ELR (cell line): ENCODE measurements at places on chromosomes 11 and 22.

DNA sequence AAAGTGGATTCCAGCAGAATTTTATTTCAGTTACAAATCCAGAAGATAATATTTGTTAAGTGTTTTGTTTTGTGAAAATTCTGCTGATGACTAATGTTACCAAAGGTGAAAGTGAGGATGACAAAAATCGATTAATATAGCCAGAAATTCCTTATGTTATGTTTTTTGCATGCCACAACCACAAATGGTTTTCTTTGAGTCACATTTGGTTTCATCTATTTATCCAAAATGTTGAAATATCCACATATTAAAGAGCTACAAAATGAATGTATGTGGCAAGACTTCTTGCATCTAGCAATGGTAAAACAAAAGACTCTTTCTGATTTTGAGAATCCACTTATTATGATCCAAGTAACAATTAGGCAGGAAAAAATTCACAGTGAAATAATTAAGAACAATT is 150.1 kb upstream of the LRRC4C start:
- DNase-seq, result no peak

- DNase-seq, result no peak
Observed at GRCh38 chr11:115257678-115258077, 246.5 kb downstream of the CADM1 start.

GRCh38 chr11:111047374-111047773 is 198.2 kb upstream of the POU2AF2 start:
- DNase-seq, result no peak

GRCh38 chr11:118281284-118281683 is 17.2 kb upstream of the MPZL2 start:
- no peak for DNase-seq

- peak; percentile 41 for DNase-seq
Observed at GRCh38 chr22:35521358-35522224, 19.0 kb upstream of the RASD2 start.

DNA sequence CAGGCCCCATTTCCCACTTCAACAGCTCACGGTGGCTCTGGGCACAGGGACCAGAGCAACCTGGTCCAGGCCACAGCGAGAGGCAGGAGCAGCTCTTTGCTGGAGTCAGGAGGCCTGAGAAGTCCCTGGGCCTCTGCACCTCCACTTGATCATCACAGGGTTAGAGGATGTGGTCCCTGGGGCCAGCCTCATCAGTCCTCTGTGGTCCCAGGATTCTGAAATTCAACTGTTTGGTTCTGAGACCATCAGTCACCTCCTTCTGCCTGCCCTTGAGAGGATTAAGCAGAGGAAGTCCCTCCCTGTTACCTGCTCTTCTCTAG is 24.9 kb upstream of the CBX7 start:
- peak; percentile 37 for DNase-seq

DNA sequence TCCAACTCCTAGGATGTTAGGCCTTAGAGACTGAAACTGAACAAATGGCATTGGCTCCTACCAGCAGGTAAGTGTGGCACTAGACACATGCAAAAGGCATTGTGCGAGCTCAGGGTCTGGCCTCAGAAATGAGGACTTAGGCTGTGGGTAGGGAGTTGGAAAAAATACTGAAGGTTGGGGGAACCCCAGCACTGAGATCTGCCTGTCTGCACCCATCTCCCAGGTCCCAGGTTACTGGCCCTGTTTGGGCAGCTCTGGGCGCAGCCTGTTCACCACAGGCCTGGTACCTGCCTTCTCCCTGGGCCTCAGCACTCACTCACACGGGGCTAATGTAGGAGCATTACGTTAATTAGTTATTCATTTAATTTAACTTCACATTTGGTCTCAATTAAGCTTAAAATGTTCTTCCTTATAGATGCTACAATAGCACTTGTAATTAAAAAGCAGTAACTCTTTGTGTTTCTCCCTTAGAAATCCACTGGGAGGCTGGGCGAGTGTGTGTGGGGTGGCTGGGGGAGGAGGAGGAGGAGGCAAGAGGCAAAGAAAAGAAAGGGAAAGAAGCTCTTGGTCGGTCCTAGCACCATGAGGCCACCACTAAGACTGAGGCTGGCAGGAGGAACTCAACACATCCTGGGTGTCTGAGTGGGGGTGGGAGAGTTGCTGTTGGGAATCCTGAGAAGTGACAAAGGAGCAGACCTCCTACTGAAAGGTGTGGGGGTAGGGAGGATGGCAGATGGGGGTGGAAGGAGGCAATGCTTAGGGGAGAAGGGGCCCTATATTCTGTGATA is 19.4 kb downstream of the TMEM218 start:
- no peak for DNase-seq

DNA sequence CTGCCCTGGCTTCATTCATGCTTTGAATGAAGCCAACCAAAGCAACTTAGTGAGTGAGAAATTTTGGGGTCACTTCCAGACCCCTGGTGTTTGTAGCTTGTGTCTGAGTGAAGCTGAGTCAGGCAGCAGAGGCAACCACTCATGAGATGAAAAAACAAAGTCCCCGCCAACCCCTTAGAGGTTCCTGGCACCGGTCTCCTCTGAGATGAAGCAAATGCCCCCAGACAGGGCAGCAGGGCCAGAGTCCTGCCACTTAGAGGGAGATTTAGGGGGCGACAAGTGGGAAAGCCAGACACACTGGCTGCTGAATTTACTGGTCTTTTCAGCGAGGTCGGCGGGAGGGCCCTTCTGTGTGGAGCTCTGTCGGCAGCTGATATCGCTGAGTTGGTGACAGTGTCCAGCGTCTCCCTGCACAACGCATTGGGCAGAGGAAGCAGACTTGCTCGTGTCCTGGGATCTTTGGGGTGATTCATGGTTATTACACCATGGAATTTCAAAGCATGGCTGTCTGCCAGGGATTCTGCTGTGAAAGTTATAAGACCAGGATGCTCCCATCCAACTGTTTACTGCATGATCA is 482.6 kb downstream of the MIAT start:
- DNase-seq, result peak; percentile 84

DNA sequence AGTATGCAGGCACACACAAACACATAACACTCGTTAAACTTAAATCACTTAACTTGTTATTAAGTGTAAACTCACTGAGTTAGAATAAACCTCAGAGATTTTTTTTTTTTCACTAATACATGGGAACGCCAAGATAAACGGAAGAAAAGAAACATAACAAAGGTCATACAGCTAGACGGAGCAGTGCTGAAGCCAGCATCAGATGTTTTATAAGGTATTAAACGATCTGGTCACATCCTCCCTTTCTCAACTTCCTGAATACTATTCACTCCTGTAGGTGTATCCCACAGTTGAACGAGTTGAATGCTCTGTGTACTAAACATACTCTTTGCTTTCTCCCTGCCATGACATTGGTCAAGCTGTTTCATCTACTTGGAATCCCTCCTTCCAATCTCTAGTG is 212.0 kb downstream of the SWAP70 start:
- DNase-seq, result no peak

DNA sequence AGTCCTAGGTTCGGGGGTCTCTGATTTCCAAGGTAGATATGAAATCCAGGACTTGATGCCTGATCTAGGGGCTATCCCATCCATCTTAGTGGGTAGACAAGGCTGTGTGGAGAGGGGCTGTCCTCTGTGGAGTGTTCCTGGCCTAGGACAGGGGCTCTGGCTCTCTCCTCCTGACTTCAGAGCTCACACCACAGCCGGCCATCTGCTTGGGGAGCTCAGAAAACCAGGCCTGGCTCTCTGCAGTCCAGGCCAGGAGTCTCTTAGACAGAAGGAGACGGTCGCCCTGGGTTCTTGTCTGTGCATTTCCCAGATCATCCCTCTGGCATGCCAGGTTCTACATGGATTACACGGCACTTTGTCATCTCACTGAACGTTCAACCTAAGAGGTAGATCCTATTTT is 17.9 kb downstream of the TUB start:
- peak; percentile 19 for DNase-seq

GRCh38 chr11:72668629-72669347 is 5.4 kb downstream of the PDE2A start:
- DNase-seq, result no peak

DNA sequence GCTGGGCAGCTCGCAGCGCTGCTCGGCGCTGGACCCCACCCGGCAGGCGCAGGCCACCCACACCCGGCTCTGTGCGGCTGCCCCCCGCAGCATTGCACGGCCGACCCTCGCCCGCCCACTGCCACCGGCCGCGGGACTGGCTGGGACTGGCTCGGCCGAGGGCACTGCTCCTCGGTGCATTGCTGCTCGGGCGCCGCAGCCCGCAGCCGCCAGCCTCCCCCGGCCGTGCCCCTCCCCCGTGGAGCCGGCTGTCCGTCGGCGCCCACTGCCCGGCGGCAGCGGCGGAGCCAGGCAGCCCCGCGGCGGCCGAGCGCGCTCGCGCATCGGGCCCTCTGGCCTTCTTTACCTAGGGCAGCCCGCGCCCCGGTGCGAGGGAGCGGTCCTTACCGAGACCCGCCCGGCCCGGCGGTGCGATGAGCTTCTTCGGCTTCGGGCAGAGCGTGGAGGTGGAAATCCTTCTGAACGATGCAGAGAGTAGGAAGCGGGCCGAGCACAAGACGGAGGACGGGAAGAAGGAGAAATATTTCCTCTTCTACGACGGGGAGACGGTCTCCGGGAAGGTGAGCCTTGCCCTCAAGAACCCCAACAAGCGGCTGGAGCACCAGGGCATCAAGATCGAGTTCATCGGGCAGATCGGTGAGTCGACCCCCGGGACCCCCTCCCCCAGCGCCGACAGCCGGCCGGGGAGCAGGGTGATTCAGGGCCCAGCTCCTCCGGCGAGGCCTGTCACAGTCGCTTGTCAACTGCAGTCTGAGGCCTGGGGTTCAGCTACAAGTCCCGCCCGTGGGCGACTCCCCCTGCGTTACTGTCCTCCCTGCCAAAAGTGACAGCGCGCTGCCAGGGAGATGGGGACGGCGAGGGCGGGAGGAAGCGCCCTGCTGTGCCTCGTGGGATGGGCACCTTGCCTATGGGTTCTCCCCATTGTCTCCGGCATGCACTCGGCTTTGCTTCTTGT is 516 bp downstream of the VPS26B start:
- peak; percentile 50 for DNase-seq

- DNase-seq, result peak; percentile 97
Observed at GRCh38 chr11:65354265-65355012, at the start of gene TIGD3. TIGD3 (plus strand) TSS chr11:65354751; CDS start chr11:65355809, 1,058 bp downstream.

GRCh38 chr11:19739872-19740271 is 27.2 kb downstream of the NAV2 start:
- DNase-seq, result peak; percentile 27
